ENCODE measurements at places on chromosomes 13 and 19.
A peak's percentile ranks its signal among the peaks of the same experiment; 100 is the strongest.

GRCh38 chr13:109387471-109387870 is 398.9 kb downstream of the IRS2 start:
- no peak for DNase-seq

DNA sequence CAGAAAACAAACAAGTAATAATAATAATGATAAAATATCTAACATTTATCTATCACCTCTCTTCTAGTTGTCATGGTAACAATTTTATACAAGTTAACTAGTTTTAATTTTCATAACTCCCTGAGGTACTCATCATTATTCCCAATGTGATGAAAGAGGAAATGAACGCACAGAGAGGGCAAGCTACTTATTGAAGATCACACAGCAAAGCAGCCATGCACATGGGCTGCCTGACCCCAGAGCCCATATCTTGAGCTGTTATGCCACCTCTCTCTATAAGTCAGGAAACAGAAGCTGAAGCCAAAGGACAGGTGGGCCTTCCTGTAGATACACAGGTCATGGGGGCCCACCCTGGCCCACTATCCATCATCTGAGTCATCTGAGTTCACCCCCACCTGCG is 4.9 kb upstream of the KLK4 start:
- DNase-seq, result no peak

GRCh38 chr13:29901710-29902631 is 51.6 kb upstream of the UBL3 start:
- no peak for DNase-seq

- DNase-seq, result no peak
These were observed 119.7 kb upstream of the SOX1 start for GRCh38 chr13:111947026-111947810.

- DNase-seq, result no peak
These were observed 109.5 kb upstream of the SPATA13 start for GRCh38 chr13:24050796-24051715.

DNA sequence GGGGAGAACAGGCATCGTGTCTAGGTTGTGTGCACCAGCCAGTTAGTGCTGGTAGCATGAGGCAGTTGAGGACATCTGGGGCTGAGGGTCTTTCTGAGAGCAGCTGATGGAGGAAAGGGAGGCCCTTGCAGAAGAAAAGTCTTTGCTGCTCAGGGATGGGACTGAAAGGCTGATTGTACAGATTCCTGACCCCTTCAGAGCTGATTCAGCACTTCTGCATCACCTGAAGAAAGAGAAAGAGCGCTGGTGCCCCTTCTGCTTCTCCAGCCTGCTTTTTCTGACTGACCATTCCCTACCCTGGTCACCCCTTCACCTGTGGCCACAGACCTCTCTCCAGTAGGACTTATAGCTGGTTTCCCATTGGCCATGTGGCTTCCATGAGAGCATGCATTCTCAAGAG is 476.2 kb downstream of the TSHZ3 start:
- no peak for DNase-seq

GRCh38 chr13:113843864-113844556 is 19.9 kb downstream of the GAS6 start:
- no peak for DNase-seq

GRCh38 chr13:64884976-64885375 is 2345.2 kb downstream of the PCDH9 start:
- DNase-seq, result no peak

GRCh38 chr19:1233115-1233667 is 4.6 kb downstream of the CBARP start:
- DNase-seq, result no peak

- no peak for DNase-seq
These were observed 26.3 kb upstream of the SERP2 start for GRCh38 chr13:44347301-44347700.

DNA sequence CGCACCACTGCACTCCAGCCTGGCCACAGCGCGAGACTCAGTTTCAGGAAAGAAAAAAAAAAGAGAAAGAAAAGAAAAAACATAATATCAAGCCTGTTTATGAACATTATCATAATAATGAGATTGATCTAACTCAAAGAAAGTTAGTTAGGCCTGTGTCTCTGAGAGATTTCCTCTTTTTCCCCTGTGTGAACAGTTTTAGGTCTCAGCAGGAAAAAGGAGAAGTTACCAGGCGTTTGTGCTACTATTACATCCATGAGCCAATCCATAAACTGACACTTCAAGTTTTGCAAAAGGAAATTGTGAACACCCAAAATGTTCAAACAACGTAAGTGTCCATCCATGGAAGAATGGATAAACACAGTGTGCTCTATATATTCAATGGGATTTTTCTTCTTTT is 3.8 kb downstream of the TARM1 start:
- DNase-seq, result no peak

- DNase-seq, result no peak
These were observed 146.2 kb downstream of the GPC6 start for GRCh38 chr13:93372856-93373255.

- no peak for DNase-seq
These were observed 5.4 kb downstream of the UCHL3 start for GRCh38 chr13:75554981-75555380.

- no peak for DNase-seq
These were observed 109.7 kb upstream of the KLF12 start for GRCh38 chr13:74243637-74244526.

- DNase-seq, result no peak
These were observed 199.7 kb upstream of the TSHZ3 start for GRCh38 chr19:31548941-31549340.

DNA sequence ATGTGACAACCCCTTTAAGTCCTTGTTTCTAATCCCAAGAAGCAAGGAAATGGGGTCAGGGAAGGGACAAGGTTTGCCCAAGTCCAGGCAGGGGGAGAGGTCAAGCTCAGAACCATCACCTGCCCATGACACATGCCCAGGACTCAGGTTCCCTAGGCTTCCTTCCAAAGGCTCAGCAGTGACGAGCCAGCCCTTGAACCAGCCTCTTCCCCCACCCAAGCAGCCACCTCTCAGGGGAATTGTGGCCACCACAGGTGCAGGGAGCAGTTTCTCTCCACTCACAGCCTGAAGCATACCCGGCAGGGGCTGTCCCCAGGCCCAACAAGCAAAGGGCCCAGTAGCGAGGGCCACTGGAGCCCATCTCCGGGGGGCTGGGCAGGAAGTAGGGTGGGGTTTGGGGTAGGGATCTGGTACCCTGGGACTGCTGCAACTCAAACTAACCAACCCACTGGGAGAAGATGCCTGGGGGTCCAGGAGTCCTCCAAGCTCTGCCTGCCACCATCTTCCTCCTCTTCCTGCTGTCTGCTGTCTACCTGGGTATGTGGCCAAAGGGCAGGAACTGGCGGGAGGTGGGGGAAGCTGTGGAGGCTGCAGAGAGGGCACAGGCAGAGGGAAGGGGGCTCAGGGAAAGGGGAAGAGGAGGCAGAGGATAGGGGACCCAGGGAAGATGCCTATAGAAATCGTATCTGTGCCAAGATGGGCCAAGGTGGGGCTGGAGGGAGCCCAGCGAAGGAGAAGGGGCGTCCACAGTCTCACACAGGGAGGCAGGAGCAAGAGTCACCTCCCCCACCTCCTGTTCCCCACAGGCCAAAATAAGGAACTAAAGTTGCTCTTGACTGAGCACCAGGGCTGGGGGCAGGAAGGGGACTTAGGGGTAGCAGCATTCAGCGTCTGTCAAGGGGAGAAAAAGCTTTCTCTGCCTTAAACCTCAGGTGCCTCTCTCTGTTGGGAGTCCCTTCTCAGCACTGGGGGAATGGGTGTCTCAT is at the start of gene CD79A:
Gene CD79A (plus strand): TSS at position 433 of the 986 bp plus-strand sequence. CDS start 26 bp downstream, at position 459.
- DNase-seq, result no peak

GRCh38 chr13:37986811-37987210 is 117.2 kb upstream of the TRPC4 start:
- no peak for DNase-seq

DNA sequence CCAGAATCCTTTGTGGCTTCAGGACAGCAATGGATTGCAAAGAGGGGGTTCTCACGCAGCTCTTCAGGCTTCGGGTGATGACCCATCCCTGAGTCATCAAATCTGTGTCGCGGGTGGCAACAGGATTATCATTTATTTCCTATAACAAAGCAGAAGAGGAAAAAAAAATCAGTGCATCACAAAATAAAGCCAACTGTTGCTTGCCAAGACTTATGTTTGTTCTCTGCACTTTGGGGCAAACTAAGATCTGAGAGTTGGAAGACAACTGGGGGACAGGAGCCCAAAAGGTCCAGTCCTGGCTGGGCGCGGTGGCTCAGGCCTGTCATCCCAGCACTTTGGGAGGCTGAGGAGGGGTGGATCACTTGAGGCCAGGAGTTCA is 6.4 kb downstream of the GNA15 start:
- DNase-seq, result no peak

DNA sequence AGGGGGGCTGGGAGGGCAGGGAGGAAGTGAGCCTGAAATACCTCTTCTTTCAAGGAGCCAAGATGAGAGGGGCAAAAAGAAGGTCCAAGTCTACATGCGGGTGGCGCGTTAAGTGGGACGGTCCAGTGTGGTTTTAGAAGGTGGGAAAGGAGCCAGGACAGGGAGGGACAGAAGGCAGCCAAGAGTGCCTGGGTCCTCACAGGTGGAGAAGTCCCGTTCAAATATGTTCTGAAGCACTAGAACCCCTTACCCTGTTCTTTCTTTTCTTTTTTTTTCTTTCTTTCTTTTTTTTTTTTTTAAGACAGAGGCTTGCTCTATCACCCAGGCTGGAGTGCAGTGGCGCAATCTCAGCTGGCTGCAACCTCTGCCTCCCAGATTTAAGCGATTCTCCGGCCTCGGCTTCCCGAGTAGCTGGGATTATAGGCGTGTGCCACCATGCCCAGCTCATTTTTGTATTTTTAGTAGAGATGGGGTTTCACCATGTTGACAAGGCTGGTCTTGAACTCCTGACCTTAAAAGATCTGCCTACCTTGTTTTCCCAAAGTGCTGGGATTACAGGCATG is 7.4 kb downstream of the CAMSAP3 start:
- DNase-seq, result no peak

GRCh38 chr19:10655457-10656312 is 1.5 kb downstream of the ILF3 start:
- DNase-seq, result no peak

- no peak for DNase-seq
These were observed 122.9 kb upstream of the MAB21L1 start for GRCh38 chr13:35599384-35599783.

GRCh38 chr13:114127473-114128347 is 4.7 kb downstream of the RASA3 start:
- no peak for DNase-seq

DNA sequence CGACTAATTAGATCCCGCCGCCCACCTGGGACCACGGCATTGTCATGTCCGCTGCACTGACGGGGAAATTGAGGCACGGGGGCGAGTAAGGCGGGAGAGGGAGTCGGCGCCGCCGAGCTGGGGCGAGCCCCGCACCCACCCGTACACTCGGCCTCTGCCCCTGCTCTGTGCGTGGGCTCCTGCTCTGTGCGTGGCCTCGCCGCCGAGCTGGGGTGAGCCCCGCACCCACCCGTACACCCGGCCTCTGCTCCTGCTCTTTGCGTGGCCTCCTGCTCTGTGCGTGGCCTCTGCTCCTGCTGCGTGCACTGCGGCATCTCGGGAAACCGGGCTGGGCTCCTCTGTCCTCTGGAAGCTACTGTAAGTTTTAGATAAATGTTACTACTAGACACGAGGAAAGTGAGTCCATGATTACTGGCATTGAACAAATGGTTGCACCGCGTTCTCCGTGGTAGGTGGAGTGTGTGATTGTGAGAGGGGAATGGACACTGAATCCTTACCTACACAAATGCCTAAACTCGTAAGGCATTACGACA is 826 bp upstream of the C1QTNF9 start:
- no peak for DNase-seq

GRCh38 chr13:92677571-92677970 is 549.0 kb upstream of the GPC6 start:
- no peak for DNase-seq

GRCh38 chr19:46373491-46374359 is 26.8 kb downstream of the PPP5C start:
- DNase-seq, result no peak

- no peak for DNase-seq
These were observed 45.3 kb upstream of the SERTM1 start for GRCh38 chr13:36628377-36629056.

GRCh38 chr19:50465986-50466705 is 10.2 kb upstream of the EMC10 start:
- no peak for DNase-seq

- DNase-seq, result no peak
These were observed 338.9 kb downstream of the KLF5 start for GRCh38 chr13:73397496-73398305.

- peak; percentile 60 for DNase-seq
These were observed 3.7 kb downstream of the FUZ start for GRCh38 chr19:49809160-49809940.

DNA sequence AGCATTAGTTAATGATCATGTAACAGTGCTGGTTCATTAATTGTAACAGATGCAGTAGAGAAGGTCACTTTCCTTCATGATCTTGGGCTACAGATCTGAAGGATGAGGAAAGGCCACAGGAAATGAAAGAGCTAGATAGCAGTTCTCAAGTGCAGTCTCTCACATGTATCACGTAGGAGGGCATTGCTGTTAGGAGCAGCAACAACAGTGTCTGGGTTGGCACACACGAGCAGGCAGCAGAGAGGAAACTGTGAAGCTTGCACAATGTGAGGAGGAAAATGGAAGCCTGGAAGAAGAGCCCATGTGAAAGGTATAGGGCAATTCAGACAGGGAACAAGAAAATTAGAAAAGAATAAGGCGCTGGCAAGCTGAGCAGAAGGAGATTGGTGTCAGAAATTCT is 1741.5 kb downstream of the PCDH9 start:
- DNase-seq, result no peak

GRCh38 chr13:47251771-47252170 is 354.9 kb upstream of the HTR2A start:
- no peak for DNase-seq

GRCh38 chr13:79468819-79469218 is 12.1 kb upstream of the NDFIP2 start:
- no peak for DNase-seq

DNA sequence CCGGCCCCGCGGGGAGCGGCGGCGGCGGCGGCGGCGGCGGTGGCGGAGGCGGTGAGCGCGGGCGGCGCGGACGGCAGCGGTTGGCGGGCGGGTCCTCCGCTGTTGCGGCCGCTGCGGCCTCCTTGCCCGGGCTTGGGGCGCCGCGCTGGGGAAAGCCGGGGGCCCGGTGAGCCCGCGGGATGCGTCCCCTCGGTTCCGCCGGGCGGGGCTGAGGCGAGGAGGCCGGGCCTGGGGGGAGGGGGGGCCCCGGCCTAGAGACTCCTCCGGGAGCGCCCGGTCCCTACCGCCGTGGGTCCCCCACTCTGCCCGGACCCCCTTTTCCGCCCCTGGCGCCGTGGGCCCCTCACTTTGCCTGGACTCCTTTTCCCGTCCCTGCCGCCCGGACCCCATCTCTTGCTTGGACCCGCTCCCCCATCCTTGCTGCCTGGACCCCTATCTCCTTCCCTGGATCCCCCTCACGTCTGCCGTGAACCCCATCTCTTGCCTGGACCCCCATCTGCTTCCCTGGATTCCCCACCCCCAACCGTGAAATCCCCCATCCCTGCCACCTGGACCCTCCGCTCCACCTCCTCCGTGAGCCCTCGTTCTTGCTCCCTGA is 28.6 kb upstream of the NDUFS7 start:
- DNase-seq, result no peak
